ENCODE measurements at places on chromosomes 6 and 20.
A peak's percentile ranks its signal among the peaks of the same experiment; 100 is the strongest.

DNA sequence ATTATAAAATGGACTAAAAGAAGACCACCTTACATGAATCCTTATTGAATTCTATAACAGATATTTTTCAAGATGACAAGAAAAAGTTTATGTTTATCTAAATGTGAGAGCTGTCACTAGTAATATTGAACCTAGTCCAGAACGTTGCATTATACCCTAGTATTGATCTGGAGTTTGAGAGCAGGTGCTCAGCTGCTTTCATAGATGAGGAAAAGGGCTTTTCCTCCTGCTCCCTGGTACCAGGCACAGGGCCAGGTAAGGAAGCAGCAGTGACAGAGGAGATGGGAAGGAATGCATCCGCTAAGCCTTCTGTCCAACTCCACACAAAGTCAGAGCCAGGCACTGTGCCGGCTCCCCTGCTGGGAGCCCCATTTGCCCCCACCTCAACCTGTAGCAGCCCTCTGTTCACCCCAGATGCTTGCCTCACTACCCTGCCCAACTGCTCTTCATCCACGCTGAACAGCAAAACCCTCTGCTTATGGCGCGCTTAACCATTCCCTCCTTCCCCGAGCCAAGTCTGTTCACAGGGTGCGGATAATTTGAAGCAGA, 393.1 kb downstream of the FRK start:
- DNase-seq: no peak

GRCh38 chr6:42177514-42178364, 4.6 kb downstream of the GUCA1A start:
- DNase-seq: peak; percentile 22

DNA sequence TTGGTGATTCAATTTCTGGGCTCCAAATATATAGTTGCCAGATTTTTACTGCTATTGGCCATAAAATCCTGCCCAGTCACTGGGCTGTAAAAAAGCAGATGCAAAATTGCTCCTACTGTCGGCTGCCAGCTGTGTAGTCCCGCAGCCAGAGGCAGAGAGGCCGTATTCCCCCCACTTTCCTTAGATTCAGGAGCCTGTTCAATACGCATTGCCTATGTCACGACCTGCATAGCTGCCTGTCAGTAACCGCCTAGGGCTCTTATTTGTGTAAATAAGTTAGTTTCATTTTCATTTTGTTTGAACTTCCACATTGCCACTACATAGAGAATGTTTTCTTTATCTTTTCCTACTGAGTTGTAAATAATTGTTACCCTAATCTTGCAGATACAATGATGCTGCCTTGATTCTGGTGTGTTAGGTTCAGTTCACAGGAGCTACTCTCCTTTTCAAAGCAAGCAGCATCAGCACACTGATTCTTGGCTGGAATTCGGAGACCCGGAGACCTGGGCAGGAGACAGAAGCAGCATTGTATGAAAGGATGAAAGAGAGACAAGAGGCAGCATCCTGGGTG, 46.0 kb upstream of the UST start:
- no peak for DNase-seq

GRCh38 chr20:60962367-60963045, 289.6 kb upstream of the CDH4 start:
- DNase-seq: no peak

- no peak for DNase-seq
Measured at GRCh38 chr6:20924911-20925543, 390.8 kb downstream of the CDKAL1 start.

DNA sequence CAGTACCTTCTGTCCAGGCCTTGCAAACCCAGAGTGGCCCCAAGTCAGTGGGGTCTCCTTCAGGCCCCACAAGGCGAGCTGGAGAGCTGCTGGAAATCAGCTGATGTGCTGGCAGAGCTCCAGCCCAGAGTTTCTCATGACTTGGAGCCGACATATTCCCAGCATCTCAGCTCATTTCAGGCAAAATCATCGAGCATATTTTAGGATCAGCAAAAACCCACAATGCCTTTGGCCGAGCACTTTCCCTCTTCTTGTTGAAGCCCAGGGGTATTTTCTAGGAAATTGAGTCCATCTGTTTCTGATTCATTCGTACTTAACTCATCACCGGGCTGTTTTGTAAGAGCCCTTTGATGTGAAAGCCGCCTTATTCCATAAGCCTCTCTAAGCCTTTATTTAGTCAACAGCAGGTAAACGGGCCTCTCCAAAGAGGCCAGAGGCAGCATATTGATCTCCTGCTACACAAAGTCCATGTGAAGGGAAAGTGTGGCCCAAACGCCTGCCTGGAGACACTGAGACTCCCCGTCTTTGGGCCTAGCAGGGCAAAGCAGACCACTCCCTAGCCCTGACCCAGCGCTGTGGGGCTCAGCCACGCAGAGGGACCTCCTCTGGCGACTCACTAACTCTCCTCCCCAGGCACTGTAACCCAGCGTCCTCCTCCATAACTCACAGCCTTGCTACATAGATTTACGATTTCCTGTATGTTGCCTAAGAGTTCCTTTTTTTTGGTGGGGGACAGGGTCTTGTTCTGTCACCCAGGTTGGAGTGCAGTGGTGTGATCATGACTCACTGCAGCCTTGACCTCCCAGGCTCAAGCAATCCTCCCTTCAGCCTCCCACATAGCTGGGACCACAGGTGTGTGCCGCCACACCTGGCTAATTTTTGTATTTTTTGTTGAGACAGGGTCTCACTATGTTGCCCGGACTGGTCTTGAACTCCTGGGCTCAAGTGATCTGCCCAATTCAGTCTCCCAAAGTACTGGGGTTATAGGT, 12.1 kb upstream of the C20orf203 start:
- no peak for DNase-seq

Data from activated CD4-positive, alpha-beta memory T cell treated with anti-CD3 and anti-CD28 coated beads for 36 hours (primary cell).